CD4-positive, alpha-beta T cell treated with Interleukin-6 at 100 ng/mL for 8 hours (primary cell): ENCODE measurements at places on chromosomes 6 and 20.

DNA sequence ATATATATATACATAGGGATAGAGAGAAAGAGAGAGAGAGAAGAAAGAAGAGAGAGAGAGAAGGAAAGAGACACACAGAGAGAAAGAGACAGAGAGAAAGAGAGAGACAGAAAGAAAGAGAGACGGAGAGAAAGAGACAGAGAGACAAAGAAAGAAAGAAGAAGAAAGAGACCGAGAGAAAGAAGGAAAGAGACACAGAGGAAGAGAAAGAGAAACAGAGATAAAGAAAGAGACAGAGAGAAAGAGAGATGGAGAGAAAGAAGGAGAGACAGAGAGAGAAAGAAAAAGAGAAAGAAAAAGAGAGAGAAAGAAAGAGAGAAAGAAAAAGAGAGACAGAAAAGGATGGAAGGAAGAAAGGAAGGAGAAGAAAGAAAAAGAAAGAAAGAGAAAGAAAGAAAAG is 46.9 kb upstream of the TASP1 start:
- no peak for DNase-seq

DNA sequence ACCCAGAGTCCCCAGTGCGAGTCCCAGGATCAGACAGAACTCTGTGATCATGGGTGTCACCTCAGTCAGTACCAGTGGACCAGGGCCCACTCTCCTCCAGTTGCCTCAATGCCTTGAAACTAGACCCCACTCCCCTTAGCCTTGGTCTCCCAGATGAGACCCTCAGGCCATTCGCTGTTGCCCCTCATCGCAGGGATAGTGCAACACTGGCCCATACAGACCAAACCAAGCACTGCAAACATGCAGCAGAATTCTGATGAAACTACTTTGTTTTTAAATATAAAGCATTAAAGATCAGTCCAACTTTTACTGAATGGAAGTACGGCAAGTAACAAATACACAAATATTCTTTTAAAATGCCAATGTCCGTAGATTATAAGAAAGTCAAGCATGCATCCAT is 101.2 kb upstream of the NT5E start:
- no peak for DNase-seq

DNA sequence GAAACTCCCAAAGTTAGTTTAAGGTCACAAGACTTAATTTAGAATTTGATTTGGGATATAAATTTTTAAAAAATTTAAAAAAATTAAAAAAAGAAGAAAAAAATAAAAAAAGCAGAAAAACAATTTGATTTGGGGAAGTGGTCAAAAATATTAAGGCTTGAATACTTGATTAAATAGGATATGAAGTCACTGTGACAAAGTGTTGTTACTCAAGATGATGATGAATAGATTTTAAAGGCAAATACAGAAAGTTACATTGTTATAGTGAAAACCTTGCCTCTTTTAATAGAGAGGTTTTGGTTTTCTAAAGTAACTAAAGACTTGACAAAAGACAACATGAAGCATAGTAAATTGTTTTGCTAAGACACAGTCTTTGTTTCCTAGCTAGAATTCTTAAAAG is 7.2 kb downstream of the CST9 start:
- no peak for DNase-seq

DNA sequence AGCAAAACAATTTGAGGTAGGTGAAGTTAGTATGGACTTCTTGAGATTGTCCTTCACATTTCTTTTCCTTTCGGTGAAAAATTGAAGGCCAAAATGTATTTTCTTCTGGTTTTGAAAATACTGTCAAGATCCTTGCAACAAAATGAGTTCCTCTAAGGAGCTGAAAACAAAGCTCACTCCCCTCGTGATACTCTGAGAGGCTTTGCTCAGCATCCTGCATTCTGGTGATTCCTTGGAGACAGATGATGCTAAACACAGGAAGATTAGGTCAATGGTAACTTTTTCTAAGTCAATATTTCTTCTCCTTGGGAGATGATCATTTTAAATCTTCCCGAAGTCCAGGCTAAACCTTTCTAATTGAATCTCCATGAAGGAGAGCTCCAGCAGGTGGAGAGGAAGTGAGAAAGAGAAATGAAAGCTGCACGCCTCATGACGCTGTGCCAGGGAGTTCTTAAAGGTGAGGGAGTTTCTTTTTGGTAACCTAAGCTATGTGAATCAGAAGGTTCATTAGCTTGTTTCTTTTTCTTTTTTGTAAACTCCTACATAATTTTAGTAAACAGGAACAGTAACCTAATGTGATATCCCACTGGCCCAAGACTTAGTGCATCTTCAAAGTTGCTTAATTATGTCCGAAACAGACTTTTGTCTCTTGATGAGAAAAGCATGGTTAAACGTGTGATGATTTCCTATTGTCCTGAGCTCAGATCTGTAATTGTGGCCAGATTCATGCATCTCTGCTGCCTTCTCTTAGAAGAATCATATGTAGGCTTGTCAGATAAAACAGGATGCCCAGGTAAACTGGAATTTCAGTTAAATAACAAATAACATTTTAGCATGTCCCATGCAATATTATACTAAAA is 15.0 kb downstream of the ESR1 start:
- no peak for DNase-seq

GRCh38 chr6:22632581-22633145 is 63.3 kb downstream of the HDGFL1 start:
- no peak for DNase-seq

DNA sequence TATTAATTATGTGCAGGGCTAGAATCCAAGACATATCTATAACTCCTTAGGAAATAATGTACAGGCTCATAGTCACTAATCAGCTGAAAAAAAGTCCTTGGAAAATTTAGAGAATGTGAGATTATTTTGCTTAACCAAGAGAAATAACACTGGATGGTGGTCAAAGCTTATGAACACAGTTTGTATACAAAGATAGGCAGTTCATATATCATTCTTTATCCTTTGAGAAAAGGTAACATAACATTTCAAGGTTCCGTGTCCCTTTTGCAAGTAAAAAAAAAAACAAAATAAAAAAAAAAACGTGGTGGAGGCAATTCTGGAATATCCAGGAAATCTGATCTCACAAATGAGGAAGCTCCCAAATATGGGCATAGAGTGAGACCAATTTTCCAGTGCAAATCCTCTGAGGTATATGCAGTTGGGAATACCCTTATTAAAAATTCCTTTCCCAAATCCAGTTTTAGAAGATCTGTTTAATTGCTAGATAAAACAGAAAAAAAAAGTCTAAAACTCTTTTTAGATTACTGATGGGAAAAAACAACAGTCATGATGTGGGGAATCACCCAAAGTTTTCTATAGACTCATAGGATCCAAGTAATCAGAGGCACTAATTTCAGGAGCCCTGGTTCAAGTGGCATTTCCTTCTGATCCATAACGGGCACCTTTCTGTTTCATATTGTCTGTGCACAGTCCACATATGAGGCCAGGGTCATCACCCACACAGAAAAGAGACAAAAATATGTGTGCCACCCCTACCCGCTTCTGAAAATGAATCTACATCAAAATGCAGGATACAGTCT is 17.7 kb upstream of the TNFAIP3 start:
- no peak for DNase-seq

GRCh38 chr20:53876470-53876869 is 193.9 kb downstream of the BCAS1 start:
- no peak for DNase-seq

DNA sequence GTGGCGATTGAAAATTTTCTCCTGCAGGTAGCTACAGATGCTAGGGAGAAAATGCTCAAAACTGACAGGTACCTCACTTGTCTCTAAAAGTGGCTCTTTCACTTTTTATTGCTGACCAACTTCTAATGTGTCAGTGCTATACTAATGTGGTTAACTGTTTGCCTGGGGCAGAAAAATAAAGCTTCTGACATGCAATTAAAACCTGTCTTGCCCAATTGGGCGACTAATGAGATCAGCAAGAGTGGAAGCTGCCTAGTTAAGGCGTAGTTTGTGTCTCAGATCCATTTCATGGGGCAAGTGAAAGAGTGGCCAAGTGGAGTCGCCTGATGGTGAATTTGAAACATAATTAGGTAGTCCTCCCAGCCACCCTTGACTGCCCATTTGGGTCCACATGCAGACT is 193.3 kb downstream of the TSHZ2 start:
- no peak for DNase-seq

DNA sequence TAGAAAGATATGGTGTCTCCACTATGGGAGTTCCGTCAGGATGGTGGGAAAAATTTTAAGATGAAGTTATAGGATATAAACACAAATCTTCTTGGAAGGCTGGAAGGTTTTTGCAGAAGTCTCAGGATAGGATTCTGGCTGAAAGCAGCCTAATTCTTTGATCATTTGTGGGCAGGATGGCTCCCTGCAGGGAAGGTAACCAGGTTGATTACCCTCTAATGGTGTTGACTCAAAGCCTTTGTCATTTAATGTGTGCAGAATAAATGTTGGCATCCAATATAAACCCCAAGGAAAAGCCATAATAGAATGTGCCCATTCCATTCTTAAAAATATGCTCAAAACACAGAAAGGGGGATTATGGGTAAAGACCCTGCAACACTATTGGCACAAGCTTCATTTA is 204.3 kb downstream of the EPM2A start:
- no peak for DNase-seq

GRCh38 chr6:130018744-130019325 is 454 bp downstream of the L3MBTL3 start:
- peak; percentile 14 for DNase-seq

- no peak for DNase-seq
Observed at GRCh38 chr20:17896771-17897369, 71.7 kb downstream of the SNX5 start.

DNA sequence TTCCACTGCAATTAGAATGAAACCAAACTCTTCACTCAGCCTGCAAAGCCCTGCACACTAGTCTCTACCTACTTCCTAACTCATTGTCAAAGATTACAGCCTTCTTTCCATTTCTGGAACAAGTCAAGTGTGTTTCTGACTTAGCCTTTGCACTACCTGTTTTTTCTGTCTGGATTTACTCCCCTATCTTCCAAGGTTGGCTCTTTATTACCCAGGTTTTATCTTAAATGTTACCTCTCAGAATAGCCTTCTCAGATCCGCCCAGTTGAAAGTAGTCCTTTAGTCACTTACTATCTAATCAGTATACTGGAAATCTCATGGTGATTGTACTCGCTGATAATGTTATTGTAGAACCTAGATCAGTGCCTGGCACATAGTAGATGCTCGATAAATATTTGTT is 42.7 kb downstream of the TBPL1 start:
- DNase-seq, result no peak

GRCh38 chr6:112831022-112831421 is 483.9 kb downstream of the RFPL4B start:
- DNase-seq, result no peak

GRCh38 chr6:41644297-41644879 is 6.1 kb downstream of the MDFI start:
- DNase-seq, result no peak

DNA sequence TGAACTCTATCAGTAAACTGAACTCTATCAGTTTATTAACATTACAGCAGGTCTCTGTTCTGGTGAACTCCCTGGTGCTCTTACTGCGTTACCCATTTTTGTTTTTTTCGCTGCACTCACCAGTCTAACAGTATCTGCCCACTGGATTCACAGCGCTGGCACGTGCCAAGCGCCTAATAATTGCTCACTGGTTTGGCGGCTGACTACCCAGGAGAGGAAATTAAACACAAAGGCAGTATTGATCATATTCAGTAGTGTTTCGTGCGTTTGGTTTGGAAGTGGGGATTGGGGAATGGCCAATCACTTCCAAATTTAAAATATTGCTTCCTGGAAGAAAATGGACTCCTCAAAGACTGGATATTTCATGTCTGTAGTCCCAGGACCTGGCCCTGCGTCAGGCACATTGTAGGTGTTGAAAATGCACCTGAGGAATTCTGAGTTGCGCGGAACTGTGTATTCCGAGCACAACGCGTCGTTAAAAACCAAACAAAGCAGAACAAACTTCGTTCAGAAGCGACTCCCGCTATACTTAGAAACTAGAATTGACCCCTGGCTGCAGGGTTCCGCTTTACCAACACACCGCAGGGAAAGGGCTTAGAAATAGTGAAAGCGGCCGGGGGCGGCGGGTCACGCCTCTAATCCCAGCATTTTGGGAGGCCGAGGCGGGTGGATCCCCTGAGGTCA is 1.1 kb upstream of the RPS12 start:
- DNase-seq, result peak; percentile 50

DNA sequence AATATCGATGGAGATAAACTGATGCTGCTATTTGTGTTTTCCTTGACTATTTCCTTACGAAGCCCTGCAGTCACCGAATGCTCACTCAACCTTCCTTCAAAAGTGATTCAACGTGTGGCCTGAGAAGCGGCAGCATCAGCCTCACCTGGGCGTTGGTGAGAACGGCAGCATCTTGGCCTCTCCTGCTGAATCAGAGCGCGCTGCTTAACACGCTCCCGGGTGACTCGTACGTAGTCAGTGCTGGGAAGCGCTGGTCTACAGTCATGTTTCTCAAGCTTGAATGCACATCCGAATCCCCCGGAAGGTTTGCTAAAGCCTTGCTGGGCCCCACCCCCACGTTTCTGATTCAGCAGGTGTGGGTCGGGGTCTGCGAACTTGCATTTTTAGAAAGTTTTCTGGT is 214.1 kb upstream of the RREB1 start:
- no peak for DNase-seq

- DNase-seq, result no peak
Observed at GRCh38 chr20:23226612-23227265, 123.9 kb upstream of the NXT1 start.

GRCh38 chr20:58908221-58908620 is 55.7 kb downstream of the GNAS start:
- DNase-seq, result no peak

DNA sequence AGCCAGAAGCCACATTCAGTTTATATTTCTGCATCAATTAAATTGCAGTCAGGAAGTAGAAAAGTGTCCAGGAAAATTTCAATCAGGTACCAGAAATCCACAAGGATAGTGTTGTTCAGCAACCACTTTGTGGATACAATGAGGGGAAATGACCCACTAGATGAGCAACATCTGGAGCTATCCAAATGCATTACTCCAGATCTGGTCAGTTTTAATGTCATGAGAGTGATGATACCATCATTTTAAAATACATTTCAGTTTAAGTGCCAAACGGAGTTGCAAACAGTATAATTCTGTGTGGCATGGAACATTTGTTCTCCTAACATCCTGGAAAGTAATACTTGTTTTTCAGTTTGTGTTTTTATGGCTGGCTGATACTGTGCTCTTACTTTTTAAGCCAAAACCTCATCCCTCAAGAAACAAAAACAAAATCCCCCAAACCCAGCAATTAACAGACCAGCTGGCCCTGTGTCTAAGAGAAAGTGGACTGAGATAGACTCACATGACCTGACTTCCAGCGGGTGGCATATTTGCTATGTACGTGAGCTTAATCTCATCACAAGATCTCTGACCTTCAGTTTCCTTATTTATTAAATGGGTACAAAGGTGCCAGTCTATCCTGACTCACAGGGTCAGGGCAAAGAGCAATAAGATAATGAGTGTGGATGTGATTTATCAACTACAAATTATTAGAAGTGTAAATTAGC is 58.8 kb upstream of the CNKSR3 start:
- no peak for DNase-seq

DNA sequence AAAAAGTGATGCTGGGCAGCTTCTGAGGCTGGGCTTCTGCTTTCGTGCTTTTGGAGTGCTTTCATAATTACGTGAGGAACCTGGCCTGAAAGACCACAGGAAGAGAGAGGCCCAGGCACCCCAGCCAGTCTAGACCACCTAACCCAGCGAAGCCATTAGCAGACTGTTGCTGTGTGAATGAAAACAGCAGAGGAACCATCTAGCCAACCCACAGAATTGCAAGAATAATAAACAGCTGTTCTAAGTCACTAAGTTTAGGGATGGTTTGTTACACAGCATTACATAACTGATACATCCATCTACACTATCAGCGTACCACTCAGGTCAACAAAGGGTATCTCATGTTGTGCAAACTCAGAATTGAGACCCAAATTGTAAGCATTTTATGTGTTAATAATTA is 34.5 kb downstream of the FGD2 start:
- DNase-seq, result no peak
